SHP77 treated with DMSO at 0.1 percent for 48 hours (cell line): ENCODE measurements at places on chromosomes 3 and 15.

DNA sequence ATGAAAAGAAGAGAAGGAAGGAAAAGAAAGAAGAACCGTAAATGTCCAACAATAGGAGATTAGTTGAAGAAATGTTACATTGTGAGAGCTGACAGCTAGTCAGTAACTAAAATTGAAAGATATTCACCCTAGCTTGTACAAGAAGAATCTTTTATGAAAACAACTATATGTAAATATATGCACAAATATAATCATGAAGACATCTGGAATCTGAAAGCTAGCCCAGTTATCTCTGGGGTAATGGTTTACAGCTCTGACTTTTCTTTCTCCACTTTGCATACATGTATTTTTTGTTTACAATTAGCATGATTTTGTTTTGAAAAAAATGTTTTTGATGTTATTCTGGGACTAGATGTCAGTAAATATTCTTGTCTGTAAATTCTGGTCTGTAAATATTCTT, 37.1 kb upstream of the ADAMTSL3 start:
- no peak for DNase-seq

GRCh38 chr3:70994644-70995043, 588.9 kb downstream of the FOXP1 start:
- DNase-seq, result no peak

- DNase-seq, result no peak
Measured at GRCh38 chr15:62684123-62684808, 358.3 kb upstream of the TPM1 start.

GRCh38 chr3:435161-435560, 238.6 kb downstream of the CHL1 start:
- DNase-seq, result no peak

GRCh38 chr15:52113235-52113634, 660 bp upstream of the BCL2L10 start:
- DNase-seq, result no peak

GRCh38 chr3:28903171-28903601, 377.7 kb upstream of the RBMS3 start:
- no peak for DNase-seq

DNA sequence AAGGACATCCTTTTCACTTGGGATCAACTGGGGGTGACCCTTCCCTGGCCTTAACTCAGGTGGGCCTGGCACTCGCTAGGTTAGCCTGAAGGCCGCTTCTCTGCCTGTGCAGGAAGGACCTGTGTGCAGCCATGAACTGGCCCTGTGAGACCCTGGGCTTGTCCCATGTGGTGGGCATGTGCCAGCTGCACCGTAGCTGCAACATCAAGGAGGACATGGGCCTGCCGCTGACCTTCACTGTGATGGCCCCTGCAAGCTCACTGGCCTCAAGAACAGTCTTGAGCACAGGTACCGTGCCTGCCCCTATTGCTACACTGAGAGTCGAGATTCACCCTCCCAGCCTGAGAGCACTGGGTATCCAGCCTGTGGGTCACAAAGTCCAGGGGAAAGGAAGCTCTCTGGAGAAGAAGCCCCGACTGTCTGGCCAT, 43.0 kb downstream of the SAXO2 start:
- no peak for DNase-seq

DNA sequence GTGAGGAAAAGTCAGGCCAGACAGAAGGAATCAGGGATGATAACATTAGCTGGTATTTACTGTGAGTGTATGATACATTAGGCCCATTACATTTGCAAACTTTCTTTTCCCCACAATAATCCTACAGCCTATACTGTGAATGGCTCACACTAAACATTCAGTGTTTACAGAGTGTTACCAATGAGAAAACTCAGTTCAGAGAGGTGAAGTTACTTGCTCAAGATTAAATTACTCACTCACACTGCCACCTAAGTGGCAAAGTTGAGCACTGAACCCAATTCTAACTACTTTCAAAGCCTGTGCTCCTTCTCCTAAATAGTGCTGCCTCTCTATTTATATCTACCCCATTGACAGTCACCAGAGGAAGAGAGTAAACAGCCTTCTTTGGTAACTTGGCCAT, 8.5 kb downstream of the XPC start:
- DNase-seq, result no peak

DNA sequence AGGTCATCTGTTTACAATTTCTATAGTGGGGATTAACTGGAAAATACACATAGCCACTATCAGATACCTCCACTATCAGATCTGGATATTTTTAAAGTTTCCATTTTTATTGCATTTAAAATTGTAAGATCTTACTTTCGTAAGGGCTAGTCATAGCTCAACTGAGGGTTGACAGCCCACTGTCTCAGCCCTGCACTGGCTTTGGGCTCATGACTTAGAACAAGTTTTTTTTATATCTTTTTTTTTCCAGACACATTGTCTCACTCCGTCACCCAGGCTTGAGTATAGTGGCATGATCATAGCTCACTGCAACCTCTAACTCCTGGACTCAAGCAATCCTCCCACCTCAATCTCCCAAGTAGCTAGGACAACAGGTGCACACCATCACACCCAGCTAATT, 48.8 kb upstream of the DNAJC13 start:
- no peak for DNase-seq
